ENCODE measurements at places on chromosomes 4 and X.

DNA sequence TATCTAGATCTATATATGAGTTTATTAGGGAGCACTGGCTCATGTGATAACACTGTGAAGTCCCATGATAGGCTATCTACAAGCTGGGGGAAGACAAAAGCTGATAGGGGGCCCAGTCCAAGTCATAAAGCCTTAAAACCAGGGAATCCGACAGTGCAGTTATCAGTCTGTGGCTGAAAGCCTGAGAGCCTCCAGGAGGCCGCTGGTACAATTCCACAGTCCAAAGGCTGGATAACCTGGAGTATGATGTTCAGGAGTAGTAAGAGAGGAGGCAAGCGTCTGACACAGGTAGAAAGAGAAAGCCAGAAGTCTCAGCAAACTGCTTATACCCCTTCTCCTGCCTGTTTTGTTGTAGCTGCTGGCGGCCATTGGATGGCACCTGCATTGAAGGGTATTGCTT, 177.6 kb upstream of the SPRY1 start:
- DNase-seq, result no peak

GRCh38 chr4:52106191-52106590, 55.1 kb downstream of the SPATA18 start:
- DNase-seq, result no peak

DNA sequence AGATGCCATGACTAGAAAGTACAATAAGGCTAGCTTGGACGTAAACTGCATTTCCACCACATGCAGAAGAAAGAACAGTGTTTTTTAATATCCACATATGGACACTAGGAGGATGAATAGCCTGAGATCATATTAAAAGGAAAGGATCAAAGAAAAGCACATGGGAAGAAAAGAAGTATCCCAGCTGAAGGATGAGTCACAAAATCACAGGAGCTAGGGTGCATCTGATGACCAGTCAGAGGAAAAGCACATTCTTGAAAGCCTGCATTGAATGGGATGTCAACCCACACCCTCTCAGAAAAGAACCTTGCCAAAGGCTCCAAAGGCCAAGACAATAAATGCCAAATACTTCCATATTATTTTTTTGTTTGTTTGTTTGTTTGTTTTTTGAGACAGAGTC, 56.8 kb upstream of the PRDX4 start:
- DNase-seq, result no peak

DNA sequence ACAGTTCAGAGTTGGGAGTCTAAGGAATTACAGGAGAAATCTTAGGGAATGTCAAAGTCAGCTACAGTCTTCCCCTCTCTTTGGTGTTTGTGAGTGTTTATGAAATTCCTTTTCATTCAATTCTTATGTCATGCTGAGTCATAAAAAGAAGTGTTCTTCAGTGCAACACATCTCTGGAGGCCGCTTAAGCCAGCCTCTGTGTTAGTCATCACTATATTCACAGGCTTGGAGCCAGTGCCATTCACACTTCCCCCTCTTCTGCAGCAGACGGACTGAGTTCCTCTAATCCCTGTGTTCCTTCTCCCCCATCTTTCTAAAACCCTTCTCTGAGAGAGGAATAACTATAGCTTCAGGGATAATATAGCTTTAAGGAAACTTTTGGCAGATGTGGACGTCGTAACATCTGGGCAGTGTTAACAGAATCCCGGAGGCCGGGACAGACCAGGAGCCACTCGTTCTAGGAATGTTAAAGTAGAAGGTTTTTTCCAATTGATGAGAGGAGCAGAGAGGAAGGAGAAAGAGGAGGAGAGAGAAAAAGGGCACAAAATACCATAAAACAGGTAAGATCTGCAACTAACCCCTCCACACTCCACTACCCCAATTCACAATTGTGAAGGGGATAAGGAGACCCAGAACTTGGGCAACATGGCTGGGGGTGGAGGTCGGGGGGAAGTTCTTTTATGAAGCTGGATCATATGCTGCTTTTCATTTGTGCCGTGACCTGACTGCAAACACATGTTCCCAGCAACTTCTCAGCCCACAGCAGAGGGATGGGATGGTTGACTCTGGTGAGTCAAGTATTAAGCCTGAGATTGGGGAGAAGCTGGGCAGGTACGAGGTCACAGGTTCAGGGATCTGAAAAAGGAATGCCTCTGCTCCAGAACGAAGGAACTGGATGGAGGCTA, at the start of gene SRPX2:
SRPX2 (plus strand) TSS at position 244 of the 905 bp plus-strand sequence. CDS start 2,124 bp downstream, outside the sequence.
- DNase-seq, result peak; percentile 10

- no peak for DNase-seq
These were observed 124.1 kb upstream of the AFF2 start for GRCh38 chrX:148376342-148376741.
